NCI-H748 treated with DMSO at 0.1 percent for 48 hours (cell line): ENCODE measurements at places on chromosomes 3 and 15.

DNA sequence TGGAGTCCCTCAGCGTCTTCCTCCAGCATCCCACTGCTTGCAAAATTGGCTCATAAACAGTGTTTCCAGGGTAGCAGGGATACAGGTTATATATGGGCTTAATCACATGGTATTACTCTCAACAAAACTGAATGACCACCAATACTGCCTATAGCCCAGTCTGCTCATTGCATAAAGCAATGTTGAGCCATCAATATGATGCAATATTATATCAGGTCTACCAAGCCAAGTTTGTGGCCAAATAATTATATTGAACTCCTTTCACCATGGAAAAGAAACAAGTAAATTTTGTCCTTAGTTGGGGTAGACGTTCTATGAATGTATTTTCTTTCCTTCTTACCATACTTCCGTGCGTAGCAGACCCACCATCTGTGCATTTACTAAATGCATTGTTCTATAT is 652.3 kb downstream of the ROBO1 start:
- DNase-seq, result no peak

DNA sequence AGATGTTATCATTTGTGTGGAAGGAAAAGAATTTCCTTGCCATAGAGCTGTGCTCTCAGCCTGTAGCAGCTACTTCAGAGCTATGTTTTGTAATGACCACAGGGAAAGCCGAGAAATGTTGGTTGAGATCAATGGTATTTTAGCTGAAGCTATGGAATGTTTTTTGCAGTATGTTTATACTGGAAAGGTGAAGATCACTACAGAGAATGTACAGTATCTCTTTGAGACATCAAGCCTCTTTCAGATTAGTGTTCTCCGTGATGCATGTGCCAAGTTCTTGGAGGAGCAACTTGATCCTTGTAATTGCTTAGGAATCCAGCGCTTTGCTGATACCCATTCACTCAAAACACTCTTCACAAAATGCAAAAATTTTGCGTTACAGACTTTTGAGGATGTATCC is 15.1 kb downstream of the KLHL24 start:
- no peak for DNase-seq

- no peak for DNase-seq
Observed at GRCh38 chr15:31843426-31844055, 186.8 kb upstream of the CHRNA7 start.

DNA sequence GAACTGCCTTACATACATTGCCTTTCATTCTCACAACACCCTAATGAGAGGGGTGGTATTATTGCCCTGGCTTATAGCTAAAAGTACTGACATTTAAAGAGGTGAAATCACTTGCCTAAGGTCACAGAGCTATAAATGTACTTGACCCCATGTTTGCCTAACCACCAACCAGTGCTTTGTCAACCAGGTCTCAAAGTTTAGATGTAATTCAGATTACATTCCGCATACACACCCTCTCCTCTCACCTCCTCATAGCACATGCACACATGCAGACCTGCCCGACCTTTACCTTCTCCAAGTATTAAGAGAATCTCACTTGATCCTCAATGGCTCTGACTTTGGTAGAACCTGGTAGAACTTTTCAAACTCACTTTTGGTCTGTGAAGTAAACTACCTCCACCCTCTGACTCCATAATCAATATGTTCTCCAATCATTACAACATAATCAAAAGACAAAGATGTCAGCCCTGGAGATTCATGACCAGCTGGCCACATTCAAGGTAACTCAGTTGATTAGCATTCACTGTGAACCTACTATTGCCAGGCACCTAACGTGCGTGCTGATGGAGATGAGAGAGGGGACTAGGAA is 63.2 kb upstream of the HES1 start:
- DNase-seq, result no peak

DNA sequence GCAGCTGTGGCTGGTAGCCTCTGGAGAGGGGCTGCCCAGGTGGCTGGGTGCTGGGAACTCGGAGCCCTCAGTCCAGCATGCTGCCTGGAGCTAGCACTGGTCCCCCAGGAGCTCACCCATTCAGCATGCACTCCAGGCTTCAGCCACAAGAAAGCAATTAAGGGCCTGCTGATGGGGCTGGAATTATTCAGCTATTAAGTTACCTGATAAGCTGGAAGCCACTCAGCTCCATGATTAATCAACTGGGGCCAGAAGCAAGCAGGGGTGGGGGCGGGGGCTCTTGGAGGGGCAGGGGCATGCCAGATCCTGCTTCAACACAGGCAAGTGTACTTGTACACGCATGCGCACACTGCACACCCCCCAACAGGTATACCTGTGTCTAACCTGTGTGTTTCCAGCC is 22.1 kb upstream of the TMEM115 start:
- no peak for DNase-seq

DNA sequence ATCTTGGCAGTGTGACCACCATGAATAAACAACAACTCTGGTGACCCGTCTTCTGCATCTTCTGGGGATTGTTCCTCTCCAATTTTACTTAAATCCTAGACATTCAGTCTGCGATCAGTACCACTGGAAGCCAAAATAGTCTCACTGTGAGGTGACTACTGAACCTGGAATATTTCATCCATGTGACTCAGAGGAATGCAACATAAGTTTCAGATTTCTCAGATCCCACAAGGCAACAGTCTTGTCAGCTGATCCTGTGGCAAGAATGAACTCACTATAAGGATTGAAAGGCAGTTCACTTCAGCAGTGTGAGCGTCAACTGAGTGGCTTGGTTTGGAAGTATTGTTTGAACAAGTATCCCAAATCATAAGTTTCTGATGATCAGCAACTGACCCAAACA is 13.2 kb downstream of the NSUN3 start:
- DNase-seq, result no peak
